ENCODE measurements at places on chromosomes 6 and 20.

GRCh38 chr6:161985876-161986423 is 712.1 kb upstream of the AGPAT4 start:
- DNase-seq, result no peak

DNA sequence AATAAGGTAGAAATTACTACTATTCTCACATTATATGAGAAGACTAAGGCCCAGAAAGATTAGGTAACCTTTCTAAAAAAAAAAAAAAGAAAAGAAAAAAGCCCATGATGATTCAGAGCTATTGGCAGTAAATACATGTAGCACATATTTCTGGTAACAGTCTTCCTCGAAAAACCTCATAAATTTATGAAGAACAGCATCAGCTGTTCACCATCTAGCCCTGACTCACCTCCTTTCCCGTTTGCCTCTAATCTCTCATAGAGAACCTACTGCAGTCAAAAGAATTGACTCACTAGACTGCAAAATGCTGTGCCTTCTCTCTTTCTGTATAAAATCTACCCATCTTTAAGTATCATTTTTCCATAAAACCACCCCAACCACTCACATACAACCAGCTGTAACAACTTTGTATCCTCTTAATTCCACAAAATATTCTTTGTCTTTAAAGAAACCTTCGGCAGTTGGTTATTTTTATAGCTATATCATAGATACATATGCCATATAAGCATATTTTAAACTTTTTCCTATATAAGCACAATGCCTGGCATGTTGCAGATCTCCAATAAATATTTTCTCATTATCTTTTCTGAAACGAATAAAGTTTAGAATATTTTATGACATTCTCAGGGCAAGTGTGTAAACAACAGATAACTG is 152.7 kb upstream of the ENPP5 start:
- DNase-seq, result no peak

GRCh38 chr20:33443006-33443511 is 504 bp downstream of the SNTA1 start:
- DNase-seq, result no peak

DNA sequence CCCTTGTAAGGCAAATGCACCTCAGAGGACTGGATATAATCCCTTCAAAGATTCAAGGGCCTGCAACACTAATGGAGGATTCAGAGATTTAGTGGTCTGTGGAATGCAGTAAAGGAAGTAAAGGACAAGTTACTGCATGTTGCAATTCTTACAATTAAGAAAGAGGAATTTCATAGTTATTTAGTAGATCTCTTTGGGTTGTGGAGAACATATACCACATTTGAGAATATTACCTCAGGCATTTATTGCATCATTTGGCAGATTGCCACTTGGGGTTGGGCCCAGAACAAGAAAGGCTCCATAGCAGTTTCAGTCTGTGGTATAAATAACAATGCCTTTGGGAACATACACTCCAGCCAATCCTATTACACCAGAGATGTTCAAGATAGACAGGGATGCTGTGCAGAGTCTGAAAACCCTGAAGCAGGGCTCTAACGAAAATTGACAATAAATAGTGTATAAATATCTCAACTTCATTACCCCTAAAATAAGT is 20.9 kb upstream of the EPM2A start:
- peak; percentile 42 for DNase-seq

GRCh38 chr20:8390037-8390433 is 258.0 kb downstream of the PLCB1 start:
- DNase-seq, result no peak

DNA sequence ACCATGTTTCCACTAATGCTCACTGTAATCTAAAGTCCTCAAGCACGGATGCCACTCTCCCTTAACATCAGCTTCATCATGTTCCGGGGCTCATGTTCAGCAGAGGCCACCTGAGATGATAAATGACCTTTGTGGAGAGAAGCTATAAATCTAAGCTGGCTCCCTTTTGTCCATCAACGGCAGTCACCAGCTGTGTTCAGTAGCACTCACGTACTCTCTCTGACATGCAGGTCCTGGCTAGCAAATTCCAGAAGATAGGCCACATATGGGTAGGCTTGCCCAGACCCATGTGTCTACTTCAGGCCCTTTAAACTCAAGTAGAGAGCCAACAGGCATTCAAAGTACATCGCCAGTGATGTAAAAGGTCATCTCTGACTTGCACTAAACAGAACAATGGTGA is 38.6 kb downstream of the MYLK4 start:
- no peak for DNase-seq

DNA sequence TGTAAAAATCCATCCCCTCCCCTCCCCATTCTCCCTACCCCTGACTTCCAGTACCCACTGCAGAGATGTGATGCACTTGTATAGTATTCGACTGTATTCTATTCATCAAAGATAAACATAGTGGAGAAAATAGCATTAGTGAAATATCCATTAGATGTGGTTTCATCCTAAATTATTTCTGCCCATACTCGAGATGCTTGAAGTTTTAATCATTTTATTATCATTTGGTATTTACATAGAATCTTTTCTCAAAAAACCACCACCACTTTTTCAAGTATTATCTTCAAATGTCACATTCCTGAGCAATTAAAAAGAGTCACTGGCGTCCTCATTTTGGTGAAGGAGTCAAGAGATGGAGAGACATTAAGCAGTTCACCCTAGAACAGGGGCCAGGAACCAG is 181.9 kb downstream of the HAO1 start:
- DNase-seq, result no peak

DNA sequence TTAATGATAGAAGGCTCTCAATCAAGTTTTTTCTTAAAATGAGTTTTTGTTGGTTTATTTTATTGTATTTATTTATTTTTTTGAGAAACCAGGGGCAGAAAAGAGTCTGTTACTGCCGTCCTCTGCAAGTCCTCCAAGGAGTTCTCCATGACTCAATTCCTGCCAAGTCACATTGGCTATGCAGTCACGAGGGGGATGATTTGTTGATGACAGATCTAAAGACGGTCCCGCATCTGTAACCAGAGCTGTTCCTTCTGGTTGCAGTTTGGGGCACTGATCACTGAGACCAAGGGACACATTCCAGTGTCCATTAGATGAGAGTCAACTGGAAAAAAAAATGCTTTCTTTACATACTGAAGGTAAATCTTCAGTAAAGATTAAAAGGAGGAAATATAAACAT is 13.9 kb upstream of the TSHZ2 start:
- peak; percentile 49 for DNase-seq

DNA sequence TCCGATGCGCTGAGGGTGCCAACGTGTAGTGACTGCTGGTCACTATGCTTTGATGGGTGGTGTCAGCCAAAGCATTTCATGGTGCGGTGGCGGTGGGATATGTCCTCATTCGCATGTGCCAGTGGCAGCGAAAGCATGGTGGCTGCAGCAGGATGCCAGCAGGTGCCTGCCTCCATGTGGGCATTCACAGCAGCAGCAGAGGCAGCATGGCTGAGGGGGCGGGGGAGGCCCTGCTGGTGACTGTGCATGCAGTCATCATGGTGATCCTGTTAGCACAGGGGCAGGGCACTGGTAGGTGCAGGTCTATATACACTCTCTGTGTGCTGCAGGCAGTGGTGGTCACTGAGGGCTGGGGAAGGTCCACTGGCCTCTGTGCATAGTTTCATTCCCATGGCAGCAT is 22.0 kb downstream of the FIG4 start:
- DNase-seq, result no peak

- DNase-seq, result no peak
These were observed 37.0 kb upstream of the HLA-G start for GRCh38 chr6:29790626-29791025.

DNA sequence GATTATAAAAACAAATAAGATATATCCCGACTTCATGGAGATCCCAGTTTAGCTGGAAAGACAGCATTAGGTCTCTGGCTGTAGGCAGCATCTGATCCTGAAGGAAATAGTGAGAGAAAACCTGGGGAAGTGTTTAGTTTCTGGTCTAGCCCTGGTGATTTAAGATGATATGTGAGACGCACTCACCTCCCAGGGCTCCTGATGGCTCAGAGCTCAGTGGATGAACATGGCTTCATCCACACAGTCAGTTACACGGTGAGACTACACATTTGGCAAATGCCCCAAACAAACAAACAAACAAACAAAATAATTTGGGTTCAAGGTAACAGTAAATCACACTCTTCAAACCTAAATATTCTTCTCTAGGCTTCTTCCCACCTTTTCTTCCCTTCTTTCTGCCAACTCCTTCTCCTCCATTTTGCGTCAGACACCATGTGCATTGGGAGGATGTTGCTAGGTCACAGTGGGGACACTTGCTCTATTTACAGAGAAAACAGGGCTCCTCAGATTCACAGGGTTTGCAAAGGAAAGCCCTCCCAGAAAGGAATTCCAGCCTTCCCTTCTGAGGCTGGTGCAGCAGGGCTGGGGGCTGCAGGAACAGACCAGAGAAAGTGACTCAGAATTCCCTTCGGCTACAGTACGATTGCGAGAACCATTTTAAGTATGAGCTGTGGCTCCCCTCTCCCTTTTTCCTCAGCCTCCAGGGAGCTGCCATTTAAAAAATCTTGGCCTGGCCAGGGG is 59.6 kb upstream of the SALL4 start:
- no peak for DNase-seq

- peak; percentile 55 for DNase-seq
These were observed 67.3 kb downstream of the ATP9A start for GRCh38 chr20:51700809-51701285.

DNA sequence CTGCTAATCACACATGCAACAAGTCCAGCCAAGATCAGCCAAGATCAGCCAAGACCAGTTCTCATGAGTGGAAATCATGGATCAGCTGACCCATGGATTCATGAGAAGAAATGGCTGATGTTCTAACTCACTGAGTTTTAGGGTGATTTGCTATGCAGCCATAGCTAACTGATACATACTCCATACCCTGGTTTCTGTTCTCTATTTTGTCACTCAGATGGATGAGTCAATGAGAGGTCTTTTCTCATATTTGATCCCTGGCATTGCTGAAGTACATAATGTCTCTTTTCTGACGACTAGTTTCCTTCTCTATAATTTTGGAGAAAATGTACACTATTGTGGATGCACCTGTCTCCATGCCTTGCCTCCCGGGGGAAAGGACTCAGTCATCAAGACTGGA is 118.4 kb upstream of the LY86 start:
- no peak for DNase-seq

- no peak for DNase-seq
These were observed 41.8 kb upstream of the LAMA4 start for GRCh38 chr6:112296122-112296521.

DNA sequence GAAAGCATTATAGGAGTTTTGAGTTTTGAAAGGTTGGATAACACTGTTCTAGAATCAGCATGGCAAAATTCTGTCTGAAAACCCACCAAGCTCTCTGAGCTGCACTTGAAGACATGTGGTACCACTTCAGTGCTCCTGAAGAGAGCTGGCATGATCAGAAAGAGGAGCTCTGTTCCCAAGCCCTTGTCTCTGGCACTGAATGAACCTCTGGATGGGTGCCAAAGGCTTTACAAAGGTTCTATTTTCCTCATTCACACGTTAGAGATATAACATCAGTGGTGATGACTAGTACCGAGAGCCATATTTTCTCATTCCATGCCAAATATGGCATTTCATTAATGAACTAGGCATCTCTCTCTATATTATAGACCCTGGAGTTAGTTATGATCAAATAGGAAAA is 301.8 kb upstream of the ID4 start:
- DNase-seq, result no peak

GRCh38 chr6:106103728-106104109 is 17.6 kb downstream of the PRDM1 start:
- DNase-seq, result no peak

GRCh38 chr6:15327271-15327670 is 81.4 kb downstream of the JARID2 start:
- DNase-seq, result peak; percentile 64

DNA sequence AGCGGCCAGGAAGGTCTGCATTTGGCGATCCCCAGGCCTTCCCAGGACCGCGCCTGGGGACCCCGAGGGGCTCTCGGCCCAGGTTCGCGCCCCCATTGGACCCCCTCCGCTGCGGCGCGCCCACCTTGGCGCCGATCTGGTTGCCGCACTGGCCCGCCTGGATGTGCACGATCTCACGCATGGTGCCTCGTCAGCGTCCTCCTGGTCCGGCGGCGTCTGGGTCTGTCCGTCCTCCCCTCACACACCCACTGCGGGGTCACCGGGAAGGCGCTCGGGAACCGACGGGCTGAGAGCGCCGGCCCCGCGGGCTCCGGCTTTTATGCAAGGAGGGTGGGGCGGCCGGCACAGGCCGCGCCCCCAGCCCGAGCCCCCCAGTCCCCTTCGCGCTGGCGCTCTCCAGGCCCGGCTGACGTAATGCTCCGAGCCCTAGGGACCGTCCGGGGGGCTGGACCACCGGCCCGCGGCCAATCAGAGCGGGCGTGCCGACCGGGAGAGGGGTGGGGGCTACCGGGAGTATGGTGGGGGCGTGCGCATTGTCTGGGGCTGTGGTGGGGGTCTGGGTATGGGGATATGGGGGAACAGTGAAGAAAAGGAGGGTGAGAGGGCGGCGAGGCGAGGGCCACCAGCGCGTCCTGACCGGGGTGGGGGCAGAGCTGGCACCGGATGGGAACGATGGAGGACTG is at the start of gene TUBB2B:
Gene TUBB2B (minus strand): TSS at position 291 of the 683 bp plus-strand sequence. CDS start 110 bp downstream, at position 181.
- peak; percentile 93 for DNase-seq

DNA sequence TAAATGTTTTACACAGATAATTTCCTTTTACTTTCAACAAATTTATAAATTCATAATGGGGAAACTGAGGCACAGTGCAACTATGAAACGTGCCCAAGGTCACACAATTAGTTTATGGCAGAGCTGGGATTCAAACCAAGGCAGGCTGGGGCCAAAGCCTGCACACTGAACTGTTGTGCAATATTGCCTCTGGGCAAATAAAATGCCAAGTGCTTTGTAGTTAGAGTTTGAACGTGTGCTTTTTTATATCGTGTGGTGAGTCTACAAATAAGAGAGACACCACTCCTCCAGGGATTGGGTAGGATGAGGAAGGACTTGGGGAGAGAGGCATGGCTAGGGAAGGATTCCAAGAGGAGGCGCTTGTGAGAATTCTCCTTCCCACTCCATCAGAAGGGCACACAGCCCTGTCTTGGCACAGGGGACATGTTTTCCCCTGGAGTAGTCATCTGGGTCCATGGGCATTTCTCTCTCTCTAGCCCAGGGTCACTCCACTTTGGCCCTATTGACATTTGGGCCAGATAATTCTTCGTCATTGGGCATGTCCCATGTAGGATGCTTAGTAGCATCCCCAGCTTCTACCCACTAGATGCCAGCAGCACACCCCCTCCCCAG is 2.8 kb upstream of the CDH22 start:
- no peak for DNase-seq

DNA sequence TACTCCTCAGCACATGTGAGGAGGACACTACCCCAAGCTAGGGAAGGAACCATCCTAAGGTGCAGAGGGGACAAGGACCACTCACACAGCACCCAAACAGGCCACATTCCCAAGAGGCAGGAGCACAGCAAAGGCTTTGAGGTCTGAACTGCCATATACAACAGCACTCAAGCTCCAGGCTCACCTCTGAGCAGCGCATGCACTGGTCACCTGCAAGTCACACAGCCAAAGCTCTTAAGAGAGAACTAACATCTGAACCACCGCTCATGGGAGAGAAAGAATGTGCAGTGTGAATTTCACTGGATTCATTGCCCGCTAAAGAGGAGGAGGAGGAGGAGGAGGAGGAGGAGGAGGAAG is 31.0 kb downstream of the NPEPL1 start:
- peak; percentile 9 for DNase-seq

GRCh38 chr20:31819083-31819784 is at the start of gene MYLK2:
Gene MYLK2 (plus strand): TSS chr20:31819356. CDS start chr20:31819581, 225 bp downstream.
- no peak for DNase-seq

All from SK-N-DZ (cell line).